ENCODE measurements at places on chromosomes 2 and 18. TPM values are rescaled to one million over a fixed set of nuclear protein-coding genes. Genes with fewer than 3 reads are reported as not detected.

GRCh38 chr18:44036501-44036900 lies 644.2 kb upstream of the SETBP1 start:
- DNase-seq: no peak

GRCh38 chr2:240159251-240159839 lies 18.9 kb upstream of the OTOS start:
- no peak for DNase-seq

DNA sequence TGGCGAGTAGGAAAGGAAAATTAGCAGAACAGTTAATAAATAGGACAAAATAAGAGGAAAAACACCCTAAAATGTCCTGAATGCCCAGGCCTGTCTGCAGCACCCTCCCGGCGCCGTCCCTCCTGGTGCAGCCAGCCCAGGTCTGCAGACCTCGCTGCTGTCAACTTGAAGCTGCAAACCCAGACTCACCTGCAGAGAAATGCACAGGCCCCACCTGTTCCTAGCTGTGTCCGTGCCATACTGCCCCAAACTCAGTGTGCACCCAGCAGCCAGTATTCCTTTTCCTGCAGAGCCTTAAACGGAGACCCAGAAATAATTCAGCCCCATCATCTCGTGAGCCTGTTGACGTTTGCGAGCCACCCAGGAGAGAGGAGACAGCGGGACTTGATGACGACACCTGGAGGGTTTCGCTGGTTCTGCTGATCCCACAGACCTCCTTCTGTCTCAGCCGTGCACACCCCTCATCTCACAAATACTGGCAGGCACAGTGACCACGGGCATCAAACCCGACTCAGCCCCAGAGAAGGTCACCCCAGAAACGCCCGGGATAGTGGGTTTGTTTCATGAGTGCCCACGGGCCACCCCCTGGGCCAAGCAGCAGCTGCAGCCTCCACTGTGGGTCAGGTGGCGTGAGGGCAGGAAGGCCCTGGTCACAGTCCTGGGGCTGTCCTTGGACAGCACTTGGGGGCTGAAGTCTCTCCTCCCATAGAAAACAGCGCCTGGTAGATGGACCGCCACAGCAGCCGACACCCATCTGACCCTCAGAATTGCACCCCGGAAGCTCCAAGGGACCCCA lies 239.5 kb upstream of the SALL3 start:
- DNase-seq: no peak

GRCh38 chr2:122741403-122741802 lies 986.0 kb downstream of the TSN start:
- DNase-seq: no peak

DNA sequence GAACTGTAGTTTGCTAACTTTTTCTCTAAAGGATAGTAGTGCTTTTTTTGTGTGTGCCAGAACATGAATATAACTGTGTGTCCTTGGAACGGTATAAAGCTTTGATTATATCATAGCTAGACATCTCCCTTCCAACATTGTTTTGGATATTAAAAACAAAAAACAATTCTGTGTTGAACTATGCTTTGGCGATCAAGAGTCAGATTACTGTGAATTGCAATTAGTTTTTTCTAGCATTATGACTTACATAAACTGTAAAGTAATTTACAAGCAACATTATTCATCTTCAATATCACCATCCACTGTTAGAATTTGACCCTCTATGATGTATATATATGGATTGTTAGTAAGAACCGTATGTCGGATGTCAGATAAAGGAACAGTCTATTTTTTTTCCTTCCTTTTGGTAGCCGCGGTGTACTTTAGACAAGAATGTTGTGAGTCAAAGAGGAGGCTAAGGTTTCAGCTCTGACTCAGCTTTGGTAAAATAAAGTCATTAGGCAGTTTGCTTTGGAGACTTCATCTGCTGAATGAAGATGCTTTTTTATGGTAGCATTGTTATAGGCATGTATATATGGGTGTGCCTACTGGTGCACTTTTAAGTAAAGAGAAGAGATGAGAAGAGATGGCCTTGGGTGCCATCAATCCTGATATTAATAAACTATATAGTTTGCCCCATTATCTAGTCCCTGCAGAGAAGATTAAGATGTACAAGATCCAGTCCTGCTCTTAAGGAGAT lies 76.4 kb downstream of the LTBP1 start:
- DNase-seq: peak; percentile 20

CYP27C1 gene
- 0.52 TPM for total RNA-seq

- DNase-seq: no peak
These were observed 161.7 kb downstream of the TWIST2 start for GRCh38 chr2:239009589-239009961.

DNA sequence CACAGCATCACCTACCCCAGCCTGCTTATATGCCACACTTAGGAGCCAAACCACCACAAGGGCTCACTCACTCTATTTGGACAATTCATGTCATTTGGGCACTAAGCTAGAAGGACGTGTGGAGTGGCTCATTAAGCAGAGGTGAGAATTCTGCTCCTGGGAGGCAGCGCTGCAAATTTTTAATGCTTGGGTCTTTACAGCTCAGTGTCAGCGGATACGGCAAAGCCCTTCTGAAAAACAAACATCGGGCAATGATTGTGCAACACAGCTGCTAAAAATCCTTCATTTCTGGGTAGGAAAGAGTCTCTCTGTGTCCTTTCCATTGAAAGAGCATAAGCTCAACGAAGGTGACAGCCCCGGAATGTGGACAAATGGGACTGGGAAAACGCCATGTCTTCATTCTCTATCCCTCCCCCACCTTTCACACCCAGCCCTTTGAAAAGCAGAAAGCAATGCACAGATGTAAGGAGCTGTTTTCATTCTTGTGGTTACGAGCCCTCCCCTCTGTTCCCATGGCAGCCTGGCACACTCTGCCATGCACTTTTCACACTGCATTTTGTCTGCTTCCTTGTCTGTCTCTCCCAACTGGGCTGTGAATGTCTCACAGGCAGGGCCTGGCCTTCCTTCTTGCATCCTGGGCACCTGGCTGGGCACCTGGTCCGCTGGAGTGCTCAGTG lies 16.0 kb downstream of the TMEM177 start:
- DNase-seq: no peak

- DNase-seq: no peak
These were observed 211.0 kb downstream of the NEDD4L start for GRCh38 chr18:58254873-58255511.

- DNase-seq: no peak
These were observed 780.0 kb downstream of the CNTNAP5 start for GRCh38 chr2:124805060-124805459.

- DNase-seq: no peak
These were observed 61.0 kb downstream of the GLS start for GRCh38 chr2:190941571-190941970.

ATOH8 gene
- 0.52 TPM for total RNA-seq

DNA sequence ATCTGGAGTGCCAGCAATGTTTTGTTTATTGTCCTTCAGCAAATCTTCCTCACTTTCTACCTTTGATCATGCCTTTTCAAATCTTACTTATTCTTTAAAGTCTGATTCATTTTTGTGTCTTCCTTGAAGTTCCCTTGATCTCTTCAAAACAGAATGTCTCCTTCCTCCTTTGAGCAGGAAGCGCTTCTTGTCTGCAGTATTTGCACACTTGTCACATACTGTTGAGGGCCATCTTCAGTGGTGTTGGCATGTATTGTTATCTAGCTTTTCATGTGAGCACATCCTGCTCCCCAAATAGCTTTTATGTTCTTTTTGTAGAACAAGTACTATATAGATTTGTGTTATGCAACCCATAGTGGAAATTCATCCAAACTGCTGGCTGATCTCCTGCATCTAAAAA lies 5.9 kb upstream of the CERS6 start:
- DNase-seq: no peak

GRCh38 chr18:9001209-9001608 lies 101.3 kb upstream of the NDUFV2 start:
- no peak for DNase-seq

GRCh38 chr2:73984922-73985307 lies 205 bp downstream of the TET3 start:
- DNase-seq: no peak

CAVIN2 gene
- total RNA-seq: 0.51 TPM

DNA sequence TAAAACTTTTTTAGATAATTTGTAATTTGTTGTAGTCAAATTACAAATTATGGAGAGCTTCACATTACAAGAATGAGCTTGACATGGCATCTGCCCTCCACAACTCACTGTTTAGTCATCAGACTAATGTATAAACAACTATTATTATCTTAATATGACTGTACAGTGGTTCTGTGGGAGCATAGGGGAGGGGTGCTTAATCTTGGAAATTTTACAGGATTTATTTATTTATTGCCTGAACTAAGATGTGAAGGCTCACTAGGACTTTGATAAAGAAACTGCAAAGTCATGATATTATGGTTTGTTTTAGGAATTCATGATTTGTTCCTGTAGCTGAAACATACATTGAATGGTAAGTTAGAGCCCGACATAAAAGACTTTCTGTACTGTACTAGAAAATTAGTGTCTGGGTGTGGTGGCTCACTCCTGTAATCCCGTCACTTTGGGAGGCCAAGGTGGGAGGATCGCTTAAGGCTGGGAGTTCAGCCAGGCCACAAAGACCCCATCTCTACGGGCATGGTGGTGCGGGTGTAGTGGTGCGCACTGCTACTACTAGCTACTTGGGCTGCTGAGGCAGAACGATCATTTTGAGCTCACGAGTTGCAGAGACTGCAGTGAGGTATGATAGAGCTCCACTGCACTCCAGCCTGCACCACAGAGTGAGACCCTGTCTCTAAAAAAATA lies 2.1 kb downstream of the MARCHF7 start:
- DNase-seq: no peak

GRCh38 chr2:26571316-26571715 lies 69.8 kb downstream of the CIB4 start:
- no peak for DNase-seq

PPIG gene
- 21.9 TPM for total RNA-seq

DNA sequence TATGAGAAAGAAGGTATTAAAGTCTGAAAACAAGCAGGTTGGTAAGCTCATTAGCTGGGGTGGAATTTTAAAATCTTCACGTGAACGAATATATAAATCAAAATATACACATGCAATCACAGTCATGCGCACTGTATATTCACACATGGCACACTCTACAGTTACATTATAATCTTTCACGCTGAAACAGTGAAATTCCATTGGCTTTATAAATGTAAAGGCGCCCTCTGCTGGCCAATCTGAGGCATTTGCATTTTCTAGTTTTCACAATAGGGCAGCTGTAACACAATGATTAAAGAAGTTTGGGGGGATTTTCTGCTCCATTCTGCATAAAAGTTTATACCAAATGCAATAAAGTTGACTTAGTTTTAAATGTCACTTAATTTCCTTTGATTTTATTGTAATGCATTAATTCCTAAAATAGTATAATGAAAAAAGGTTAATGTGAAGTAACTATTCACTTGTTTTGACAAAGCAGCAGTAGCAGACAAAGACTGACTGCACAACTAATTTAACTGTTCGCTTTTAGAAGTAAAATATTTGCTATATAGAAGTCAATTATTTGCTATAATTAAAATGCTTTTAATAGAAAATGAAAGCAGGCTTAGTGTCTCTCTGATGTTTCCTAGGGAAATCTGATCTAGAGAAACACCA lies 17.2 kb downstream of the IFIH1 start:
- peak; percentile 15 for DNase-seq

- no peak for DNase-seq
These were observed 125.1 kb downstream of the PMAIP1 start for GRCh38 chr18:60024857-60025256.

FZD7 gene
- total RNA-seq: 34.8 TPM

GRCh38 chr18:50447952-50448351 lies 73.1 kb downstream of the SKA1 start:
- no peak for DNase-seq

DNA sequence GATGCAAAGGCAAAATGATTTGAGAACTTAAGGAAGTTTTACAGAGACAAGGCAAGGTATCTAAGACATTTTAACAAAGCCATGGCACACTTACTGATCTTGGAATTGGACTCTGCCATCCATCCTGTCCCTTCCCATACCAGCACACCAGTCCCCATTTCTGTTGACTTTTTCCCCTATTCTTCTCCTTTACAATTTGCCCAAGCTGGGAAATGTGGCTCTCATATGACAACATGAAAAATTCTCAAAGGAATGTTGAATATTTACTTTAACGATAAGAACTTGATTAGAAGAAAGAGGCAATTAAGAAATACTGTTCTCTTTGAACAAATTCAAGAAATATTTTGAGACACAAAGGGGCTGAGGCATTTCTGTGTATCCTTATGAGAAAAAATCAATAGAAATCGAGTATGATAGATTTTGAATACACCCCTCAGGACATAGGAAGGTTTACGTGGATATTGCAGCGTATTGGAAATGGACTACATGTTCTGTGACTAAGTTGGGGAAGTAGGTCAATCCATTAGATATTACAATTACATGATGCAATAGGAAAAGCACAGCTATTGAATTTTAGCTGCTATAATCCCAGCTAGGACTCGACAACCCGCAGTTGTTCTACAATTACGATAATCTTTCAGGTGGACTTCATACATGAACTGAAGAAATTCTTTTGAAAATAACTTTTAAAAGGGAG lies 201.6 kb downstream of the TRIB2 start:
- DNase-seq: no peak

CPS1 gene
- 2.2 TPM for total RNA-seq

- DNase-seq: no peak
These were observed 4.7 kb downstream of the EXOC6B start for GRCh38 chr2:72821118-72821517.

LINC00305 gene
- total RNA-seq: not detected

GRCh38 chr2:222604749-222605515 lies 51.0 kb downstream of the FARSB start:
- DNase-seq: no peak

DNA sequence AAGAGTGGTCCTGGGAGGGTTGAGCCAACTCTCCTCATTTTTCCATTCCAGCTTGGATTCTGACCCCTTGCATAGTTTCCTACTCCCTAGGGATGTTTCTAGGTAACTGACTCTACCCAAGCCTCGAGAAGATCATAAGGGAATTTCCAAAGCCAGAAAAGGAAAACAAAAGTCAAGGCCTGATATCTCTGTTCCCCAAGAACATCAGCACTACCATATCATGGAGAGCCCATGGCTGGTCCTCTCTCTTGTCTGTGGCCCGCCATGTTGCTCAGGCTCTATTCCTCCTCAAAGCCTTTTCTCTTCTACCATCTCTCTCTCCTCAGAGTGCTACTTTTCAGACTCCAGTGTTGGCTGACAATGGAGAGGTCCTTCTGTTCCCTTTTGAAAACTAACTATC lies 99.6 kb upstream of the KLF7 start:
- no peak for DNase-seq
